ENCODE measurements at places on chromosomes 12 and 14. TPM values are rescaled to one million over a fixed set of nuclear protein-coding genes. Genes with fewer than 3 reads are reported as not detected.

The E2F7 gene
- total RNA-seq, result 19.6 TPM

The SERPINA1 gene
- total RNA-seq, result 0.16 TPM

The PSMB5 gene
- 72.4 TPM for total RNA-seq

The P3H3 gene
- 0.73 TPM for total RNA-seq

The NDUFA12 gene
- total RNA-seq, result 144 TPM

The ACTR6 gene
- 29.2 TPM for total RNA-seq

The CLSTN3 gene
- total RNA-seq, result 81.9 TPM

The PAH gene
- total RNA-seq, result not detected

The ABCD2 gene
- total RNA-seq, result 19.3 TPM

The CIROP gene
- total RNA-seq, result not detected

The MIPOL1 gene
- not detected for total RNA-seq

The CLMN gene
- total RNA-seq, result 1.5 TPM

The NPFF gene
- not detected for total RNA-seq

The BBOF1 gene
- 0.75 TPM for total RNA-seq

The HOXC4 gene
- not detected for total RNA-seq

The STAC3 gene
- total RNA-seq, result 9.1 TPM

The TMEM119 gene
- total RNA-seq, result 0.30 TPM

The NAV3 gene
- total RNA-seq, result not detected

The TAS2R14 gene
- 4.1 TPM for total RNA-seq

The IAPP gene
- not detected for total RNA-seq

The PAX9 gene
- total RNA-seq, result not detected

The EIF2S3B gene
- 1.0 TPM for total RNA-seq

The HVCN1 gene
- total RNA-seq, result 15.7 TPM

The SERPINA9 gene
- not detected for total RNA-seq

The BRMS1L gene
- total RNA-seq, result 4.7 TPM

The RERG gene
- not detected for total RNA-seq

The EML5 gene
- total RNA-seq, result 1.2 TPM

The KCNH5 gene
- not detected for total RNA-seq

The FLVCR2 gene
- 1.1 TPM for total RNA-seq

The KIF5A gene
- 1.3 TPM for total RNA-seq

The CEBPE gene
- not detected for total RNA-seq

All from T-helper 2 cell treated with Interferon-gamma antibody and Interleukin-4, amounts not matched to agents 100 ng/mL and 5 ng/mL, for 36 hours (primary cell).